ENCODE measurements at places on chromosomes 3 and 15. TPM values are rescaled to one million over a fixed set of nuclear protein-coding genes. Genes with fewer than 3 reads are reported as not detected.

The KLHL6 gene
- total RNA-seq, result 3.0 TPM

The SLC6A1 gene
- total RNA-seq, result 0.50 TPM

The PIAS1 gene
- 38.1 TPM for total RNA-seq

The GPR62 gene
- 0.37 TPM for total RNA-seq

The SERPINI2 gene
- not detected for total RNA-seq

The NEO1 gene
- 31.1 TPM for total RNA-seq

The KLF13 gene
- 63.7 TPM for total RNA-seq

The GLDN gene
- 51.7 TPM for total RNA-seq

The NUP210 gene
- 9.1 TPM for total RNA-seq

The ISLR gene
- total RNA-seq, result 110 TPM

The PLA2G4E gene
- total RNA-seq, result not detected

The MUC20 gene
- 7.3 TPM for total RNA-seq

The MFAP1 gene
- 14.9 TPM for total RNA-seq

The BSN gene
- 0.09 TPM for total RNA-seq

The NLGN1 gene
- total RNA-seq, result 17.0 TPM

The SUSD5 gene
- 13.5 TPM for total RNA-seq

The ZXDC gene
- total RNA-seq, result 22.7 TPM
